ENCODE measurements at places on chromosomes 1 and 21.
A peak's percentile ranks its signal among the peaks of the same experiment; 100 is the strongest.

DNA sequence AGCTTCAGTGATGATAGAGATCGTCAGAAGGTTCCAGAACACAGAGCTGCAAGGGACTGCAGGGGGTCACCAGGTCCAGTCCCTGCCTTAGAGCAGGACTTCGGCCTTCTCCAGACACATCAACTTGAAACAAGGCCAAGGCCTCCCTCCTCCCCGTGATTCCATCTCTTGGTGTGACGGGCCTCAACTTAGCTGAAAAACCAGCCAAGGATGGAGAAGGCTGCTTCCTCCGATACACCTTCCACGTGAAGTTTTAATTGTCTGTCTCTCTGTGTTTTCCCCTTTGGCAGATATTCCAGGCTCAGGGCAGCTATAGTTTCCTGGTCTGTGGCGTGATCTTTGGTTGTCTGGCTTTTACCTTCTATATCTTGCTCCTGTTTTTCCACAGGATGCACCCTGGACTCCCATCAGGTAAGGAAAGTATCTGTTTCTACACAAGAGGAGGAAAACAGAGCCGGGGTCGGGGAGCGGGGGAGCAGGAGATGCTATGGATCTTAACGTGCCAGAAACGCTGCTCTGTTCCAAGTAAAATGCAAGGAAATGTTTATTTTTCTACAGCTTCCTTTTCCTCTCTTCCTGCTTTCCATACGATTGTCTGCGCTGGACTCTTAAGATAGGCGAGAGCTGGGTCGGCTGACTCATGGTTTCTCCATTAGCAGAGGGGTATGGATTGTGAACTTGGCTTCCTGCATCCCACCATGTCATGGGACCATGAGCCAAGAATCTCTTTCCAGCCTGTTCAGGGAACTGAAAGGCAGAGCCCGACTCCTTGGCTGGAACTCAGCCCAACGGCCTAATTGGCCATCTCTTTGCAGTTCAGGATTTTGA is 32.8 kb downstream of the ELK4 start:
- DNase-seq, result peak; percentile 79

DNA sequence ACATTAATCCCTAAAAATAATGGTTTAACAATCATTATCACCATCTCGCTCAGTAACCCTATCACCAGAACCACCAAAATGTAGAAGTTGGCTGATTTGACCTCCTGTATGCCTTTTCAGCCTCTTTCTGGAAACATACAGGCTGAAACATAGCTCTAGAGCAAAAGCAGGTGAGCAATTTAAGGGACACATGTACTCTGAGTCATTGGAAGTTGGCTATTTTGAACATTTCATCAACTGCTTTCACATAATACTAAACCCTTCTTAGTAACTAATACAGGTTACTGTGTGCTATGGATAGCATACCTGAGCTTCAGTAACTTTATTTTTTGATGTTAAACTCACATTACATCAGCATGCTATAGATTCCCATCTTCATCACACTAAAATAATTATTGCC is 19.8 kb upstream of the DDAH1 start:
- DNase-seq, result no peak

DNA sequence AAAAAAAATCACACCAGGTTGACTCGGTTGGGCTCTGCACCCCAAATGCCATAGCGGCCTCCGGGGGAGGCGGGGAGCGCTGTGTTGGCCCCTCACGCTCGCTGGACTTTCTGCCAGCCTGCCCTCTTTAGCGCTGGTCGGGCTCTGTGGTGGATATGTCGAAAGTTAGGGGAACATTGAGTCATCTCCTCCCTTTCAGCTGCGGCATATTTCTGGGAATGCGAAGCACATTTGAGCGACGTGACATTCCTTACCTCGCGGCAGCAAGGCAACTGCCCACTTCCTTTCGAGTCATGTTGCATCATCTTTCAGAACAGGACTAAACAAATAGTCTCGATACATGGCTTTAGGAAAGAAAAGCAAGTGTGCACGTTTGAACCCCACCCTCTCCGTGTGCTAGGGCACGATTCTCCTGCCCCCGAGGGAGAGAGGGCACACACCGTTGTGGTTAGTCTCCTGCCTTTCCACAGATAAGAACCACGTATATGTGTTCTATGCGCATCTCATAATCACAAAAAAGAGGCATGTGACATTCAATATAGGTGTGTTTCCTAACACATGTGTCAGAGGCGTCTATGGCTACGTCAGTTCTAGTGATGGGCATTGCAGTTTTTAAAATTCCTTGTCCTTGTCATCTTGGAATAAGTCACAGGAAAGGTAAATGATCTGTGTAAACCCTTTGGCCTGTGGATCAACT is 105.9 kb upstream of the SLC45A1 start:
- no peak for DNase-seq

- DNase-seq, result no peak
These were observed 287.4 kb upstream of the FMN2 start for GRCh38 chr1:239804266-239804665.

- DNase-seq, result peak; percentile 80
These were observed 1.2 kb downstream of the LMNA start for GRCh38 chr1:156115514-156116374.

DNA sequence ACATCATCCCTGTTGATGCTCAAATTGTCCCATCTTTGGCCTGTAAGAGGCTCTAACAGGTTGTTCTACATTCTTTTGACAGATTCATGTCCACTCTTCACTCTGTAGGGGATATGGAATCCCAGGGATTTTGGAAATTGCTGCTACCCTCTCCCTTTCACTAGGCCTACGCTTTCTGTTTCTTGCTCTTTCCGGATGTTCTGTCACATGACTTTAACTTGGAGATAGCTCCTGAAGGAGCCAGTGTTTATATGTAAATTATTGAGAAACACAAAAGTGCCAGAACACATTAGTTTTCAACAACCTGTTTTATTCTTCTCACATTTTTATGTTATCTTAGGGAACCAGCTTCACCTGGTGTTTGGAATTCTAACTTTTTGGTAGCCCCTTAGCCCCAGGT is 287.1 kb upstream of the ST6GALNAC5 start:
- DNase-seq, result no peak

DNA sequence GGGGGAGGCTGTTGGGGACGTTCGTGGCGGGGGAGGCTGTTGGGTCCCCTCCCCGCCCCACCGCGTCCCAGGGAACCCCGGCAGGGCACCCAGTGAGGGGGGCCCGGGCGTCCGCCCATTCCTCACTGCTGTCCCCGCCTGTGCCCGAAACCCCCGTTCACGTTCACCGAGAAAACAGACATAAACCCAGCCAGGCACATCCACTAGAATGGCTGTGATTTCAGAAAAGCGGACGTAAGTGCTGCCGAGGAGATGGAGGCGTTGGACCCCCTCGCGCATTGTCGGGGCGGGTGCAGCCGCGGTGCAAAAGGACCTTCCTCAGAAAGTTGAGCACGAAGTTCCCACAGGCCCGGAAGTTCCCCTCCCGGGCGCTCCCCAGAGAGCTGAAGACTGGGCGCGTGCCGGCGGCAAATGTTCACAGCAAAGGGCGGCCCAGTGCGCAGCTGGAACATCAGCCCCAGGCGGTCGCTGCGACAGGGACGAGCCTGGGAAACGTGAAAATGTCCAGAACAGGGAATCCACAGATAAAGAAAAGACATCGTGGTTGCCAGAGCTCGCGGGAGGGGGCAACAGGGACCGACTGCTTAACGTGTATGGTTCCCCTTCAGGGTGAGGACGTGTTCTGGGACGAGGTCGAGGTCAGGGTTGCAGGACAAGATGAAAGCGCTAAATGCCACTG is 18.5 kb upstream of the SAMD11 start:
- no peak for DNase-seq

GRCh38 chr21:36689324-36689723 is 9.6 kb upstream of the SIM2 start:
- DNase-seq, result no peak

GRCh38 chr1:11874258-11874562 is 15.5 kb upstream of the NPPB start:
- DNase-seq, result no peak

GRCh38 chr1:230851291-230851691 is 17.0 kb downstream of the C1orf198 start:
- no peak for DNase-seq

GRCh38 chr1:98210064-98210463 is 289.2 kb upstream of the DPYD start:
- no peak for DNase-seq

- DNase-seq, result no peak
These were observed at the start of gene OR2T4 for GRCh38 chr1:248361121-248361715. OR2T4 (plus strand) TSS chr1:248361665; CDS start chr1:248361665, 0 bp downstream.

DNA sequence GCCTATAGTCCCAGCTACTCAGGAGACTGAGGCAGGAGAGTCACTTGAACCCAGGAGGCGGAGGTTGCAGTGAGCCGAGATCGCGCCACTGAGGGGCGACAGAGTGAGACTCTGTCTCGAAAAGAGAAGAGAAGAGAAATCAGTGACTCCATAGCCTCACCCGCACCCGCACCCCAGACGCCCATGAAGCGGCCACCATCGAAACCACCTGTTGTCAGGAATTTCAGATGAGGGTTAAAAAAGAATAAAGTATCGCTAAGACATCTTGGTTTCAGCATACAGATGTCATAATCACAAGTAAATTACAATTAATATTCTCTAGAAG is 47.4 kb downstream of the NPHP4 start:
- no peak for DNase-seq

GRCh38 chr1:111884772-111885443 is 104.6 kb downstream of the KCND3 start:
- no peak for DNase-seq

DNA sequence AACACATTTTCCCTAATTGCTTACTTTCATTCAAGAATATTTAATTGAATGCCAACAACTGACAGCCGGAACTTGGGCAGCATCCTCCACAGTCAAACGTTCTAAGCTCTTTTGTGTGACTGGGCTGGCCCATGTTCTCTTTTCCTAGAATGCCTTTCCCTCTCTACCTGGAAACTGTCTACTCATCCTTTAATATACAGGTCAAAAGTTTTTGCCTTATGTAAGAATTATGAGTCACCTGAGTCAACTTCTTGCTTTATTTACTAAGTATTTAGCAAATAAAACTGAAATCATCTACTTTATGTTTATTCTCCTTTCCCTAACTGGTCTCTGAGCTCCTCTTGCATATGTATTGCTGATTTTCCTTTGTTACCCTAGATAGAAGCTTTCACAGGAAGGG is 172.2 kb downstream of the CHRM3 start:
- no peak for DNase-seq

Data from renal cortex interstitium (tissue), 15 donors.